Endothelial cell (in vitro differentiated cells): ENCODE measurements at places on chromosomes 2 and 18. TPM values are rescaled to one million over a fixed set of nuclear protein-coding genes. Genes with fewer than 3 reads are reported as not detected.

Gene LINC00305
- total RNA-seq = 16.4 TPM

DNA sequence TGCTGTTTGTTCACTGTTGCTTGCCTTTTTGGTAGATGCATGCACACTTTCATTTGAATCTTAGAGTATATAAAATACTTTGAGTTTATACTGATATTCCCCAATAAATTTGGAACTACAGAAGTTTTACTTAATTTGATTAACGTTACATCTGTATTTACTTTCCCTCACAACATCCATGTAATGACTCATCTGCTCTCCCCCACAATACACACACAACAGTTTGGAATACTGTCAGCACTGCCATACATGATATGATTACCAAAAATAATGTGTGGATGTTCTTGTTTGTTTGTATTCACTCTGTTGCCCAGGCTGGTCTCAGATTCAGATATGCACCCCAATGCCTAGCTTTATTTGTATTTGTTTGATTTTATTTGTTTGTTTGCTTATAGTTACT lies 144.2 kb downstream of the WDR7 start:
- no peak for DNase-seq

Gene CRACDL
- total RNA-seq = 3.3 TPM

DNA sequence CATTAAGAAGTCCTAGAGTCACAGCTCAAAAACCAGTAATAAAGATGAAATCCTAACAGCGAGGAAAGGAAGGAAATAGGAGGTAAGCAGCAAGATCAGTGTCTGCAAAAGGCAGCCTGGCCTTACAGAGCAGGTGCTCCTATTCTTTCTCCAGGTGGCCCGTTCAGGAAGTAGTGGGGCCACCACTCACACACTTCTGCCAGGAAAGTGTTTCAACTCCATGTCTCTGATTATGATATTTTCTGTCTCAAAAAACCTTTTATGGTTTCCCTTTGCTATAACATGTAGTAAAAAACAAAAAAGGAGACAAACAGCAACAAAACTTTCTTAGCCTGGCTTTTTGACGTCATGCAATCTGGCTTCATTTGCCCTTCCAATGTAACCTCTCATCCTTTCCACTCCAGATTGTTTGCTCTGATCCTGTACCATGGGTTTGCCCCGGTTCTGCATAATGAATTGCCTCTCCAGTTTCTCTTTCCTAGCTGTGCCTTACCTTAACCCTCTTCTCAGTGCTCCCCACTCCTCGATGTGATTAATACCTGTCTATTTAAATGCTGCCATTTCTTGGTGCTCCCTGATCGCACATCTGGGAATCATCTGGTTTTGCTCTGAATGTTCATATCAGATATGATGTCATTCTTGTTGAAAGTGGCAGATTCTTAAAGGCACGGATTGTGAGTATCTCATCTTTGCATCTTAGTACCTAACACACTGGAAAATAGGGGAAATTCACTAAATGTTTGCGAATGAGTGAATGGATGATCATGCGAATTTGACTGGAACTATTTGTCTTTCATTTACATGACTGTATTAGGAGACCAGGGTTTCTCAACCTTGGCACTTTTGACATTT lies 50.6 kb upstream of the PTPRM start:
- DNase-seq = no peak

DNA sequence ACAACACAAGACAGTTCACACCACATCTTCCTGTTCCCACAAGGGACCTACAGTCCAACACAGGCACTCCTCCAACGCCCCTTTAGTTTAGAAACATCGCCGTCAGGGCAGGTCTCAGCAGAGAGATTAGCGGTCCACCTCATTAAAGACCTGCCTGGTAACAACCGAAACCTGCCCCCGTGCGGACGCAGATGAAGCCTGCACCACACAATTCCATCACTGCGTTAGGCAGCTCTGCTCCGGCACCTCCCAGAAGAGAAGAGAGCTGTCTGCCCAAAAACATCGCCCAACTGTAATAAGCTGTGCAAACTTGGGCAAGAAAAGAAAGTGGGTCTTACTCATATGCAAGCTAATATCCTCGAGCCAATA lies 32.7 kb downstream of the ZNF516 start:
- DNase-seq = no peak

- DNase-seq = no peak
Measured at GRCh38 chr2:110804915-110805314, 72.5 kb downstream of the ACOXL start.

Gene CACNB4
- total RNA-seq = 1.5 TPM

GRCh38 chr2:212921061-212921460 lies 230.4 kb downstream of the IKZF2 start:
- DNase-seq = no peak

- DNase-seq = no peak
Measured at GRCh38 chr2:26456440-26457250, 21.3 kb downstream of the OTOF start.

GRCh38 chr2:240386326-240386725 lies 49.1 kb upstream of the GPC1 start:
- no peak for DNase-seq

Gene LRRTM4
- total RNA-seq = 1.8 TPM

DNA sequence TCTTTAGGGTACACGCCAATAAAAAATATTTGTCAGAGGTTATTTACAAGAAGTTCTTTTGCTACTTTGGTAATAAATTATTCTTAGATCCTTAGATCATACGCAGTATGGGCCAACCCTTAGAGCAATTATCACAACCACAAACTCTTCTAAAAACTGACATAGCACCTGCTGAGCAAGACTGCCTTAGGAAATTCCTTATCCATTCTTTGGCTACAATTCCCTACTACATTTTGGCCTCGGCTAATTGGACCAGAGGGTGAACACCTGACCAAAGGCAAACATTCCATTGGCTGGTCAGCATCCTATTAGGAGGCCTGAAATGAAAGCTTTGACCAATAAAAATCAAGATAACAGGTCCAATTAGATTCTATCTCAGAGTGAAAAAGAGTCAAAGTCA lies 147.6 kb upstream of the CCDC68 start:
- DNase-seq = no peak

Gene FOXI3
- total RNA-seq = 0.69 TPM

- DNase-seq = no peak
Measured at GRCh38 chr2:88066543-88066942, 1.1 kb upstream of the SMYD1 start.

- no peak for DNase-seq
Measured at GRCh38 chr2:58137221-58137620, 90.6 kb downstream of the VRK2 start.

DNA sequence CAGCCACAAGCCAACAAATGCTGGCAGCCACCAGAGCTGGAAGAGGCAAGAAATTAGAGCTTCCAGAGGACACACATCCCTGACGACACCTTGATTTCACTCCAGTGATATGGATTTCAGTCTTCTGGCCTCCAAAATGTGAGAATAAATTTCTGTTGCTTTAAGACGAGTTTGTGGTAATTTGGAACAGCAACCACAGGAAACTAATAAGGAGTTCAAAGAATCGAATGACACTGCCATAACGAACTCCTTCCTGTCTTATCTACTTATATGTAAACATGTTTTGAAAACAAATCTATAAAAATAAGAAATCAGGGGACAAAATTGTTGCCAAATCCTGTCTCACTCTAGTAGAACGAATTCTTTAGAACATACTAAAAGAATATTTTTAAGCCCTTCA lies 75.8 kb downstream of the GRB14 start:
- DNase-seq = no peak

Gene PHLPP1
- total RNA-seq = 47.3 TPM

Gene ECEL1
- total RNA-seq = not detected

GRCh38 chr2:28447943-28448792 lies 47.7 kb upstream of the PLB1 start:
- DNase-seq = no peak

Gene SERPINB5
- total RNA-seq = not detected

Gene PFN4
- 1.0 TPM for total RNA-seq

Gene TUBA4B
- not detected for total RNA-seq

GRCh38 chr18:39232490-39232889 lies 1666.9 kb upstream of the CELF4 start:
- no peak for DNase-seq

Gene PMAIP1
- 3.2 TPM for total RNA-seq

Gene ZNF512
- 30.1 TPM for total RNA-seq

Gene CCDC85A
- total RNA-seq = 16.4 TPM

Gene KCNJ13
- not detected for total RNA-seq

Gene SP100
- total RNA-seq = 8.3 TPM

GRCh38 chr2:110664135-110664534 lies 13.7 kb downstream of the BUB1 start:
- no peak for DNase-seq

Gene BOLL
- not detected for total RNA-seq

Gene TRABD2A
- 7.2 TPM for total RNA-seq

- no peak for DNase-seq
Measured at GRCh38 chr18:64419156-64419555, 270.3 kb upstream of the LINC00305 start.

- DNase-seq = no peak
Measured at GRCh38 chr2:235024931-235025773, 73.3 kb downstream of the SH3BP4 start.

DNA sequence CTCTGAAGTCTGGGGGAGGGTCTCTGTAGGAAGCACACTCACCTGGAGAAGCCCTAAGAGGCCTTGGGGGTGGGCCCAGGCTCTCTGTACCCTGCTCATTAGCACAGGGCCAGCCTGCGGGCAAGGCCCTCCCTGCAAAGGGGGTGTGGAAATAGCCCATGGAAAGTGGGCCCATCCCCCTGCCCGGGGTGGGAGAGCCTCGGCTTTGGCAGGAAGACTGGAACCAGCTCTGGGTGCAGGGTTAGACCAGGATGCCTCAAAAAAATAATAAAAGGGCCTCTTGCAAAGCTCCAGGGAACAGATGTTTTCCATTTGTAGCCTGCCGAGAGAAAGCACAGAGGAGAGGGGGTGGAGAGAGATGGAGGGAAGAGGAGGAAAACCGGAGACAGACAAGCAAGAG lies 98.7 kb downstream of the STPG4 start:
- DNase-seq = no peak

Gene CRYBA2
- total RNA-seq = not detected

GRCh38 chr2:98013407-98014042 lies 17.8 kb upstream of the TMEM131 start:
- DNase-seq = no peak

GRCh38 chr2:168608796-168609195 lies 152.7 kb downstream of the CERS6 start:
- no peak for DNase-seq

GRCh38 chr2:209596262-209596661 lies 172.4 kb downstream of the MAP2 start:
- no peak for DNase-seq

DNA sequence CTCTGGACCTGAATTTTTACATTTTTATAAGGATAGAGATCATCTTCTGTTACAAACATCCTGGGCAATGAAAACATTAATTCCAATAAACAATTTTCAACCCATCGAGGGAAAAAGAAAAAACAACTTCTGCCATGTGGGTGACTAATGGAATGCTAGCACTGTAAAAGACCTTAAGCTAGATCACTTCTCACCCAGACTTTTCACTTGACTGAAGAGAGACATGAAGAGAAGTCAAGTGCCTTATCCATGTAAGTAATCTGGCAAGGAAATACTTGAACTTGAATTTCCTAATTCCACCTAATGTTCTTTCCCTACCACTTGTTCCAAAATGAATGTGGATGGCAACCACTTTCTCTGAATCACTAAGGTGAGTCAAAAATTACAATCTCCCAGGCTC lies 98.3 kb upstream of the ACVR1C start:
- no peak for DNase-seq

GRCh38 chr2:58594762-58595161 lies 353.6 kb upstream of the FANCL start:
- DNase-seq = no peak
